ENCODE measurements at places on chromosomes 1 and 21.

DNA sequence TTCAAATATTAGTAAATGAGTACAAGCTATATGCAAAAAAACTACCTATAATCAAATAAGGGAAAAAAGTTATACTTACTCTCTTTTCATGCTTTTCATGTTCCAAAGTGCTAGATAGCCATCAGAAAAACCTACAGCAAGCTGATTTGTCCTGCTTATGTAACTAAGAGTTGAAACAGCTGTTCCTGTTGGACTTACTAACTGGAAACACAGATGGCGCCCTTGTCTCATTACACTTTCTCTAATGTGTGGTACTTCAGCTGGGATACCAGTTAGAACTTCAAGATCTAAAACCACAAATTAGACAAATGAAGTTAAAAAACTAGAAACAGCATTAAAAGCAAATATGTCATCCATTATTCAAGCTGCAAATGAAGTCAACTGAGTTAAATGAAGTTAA lies 24.3 kb downstream of the AHCTF1 start:
- DNase-seq, result no peak

DNA sequence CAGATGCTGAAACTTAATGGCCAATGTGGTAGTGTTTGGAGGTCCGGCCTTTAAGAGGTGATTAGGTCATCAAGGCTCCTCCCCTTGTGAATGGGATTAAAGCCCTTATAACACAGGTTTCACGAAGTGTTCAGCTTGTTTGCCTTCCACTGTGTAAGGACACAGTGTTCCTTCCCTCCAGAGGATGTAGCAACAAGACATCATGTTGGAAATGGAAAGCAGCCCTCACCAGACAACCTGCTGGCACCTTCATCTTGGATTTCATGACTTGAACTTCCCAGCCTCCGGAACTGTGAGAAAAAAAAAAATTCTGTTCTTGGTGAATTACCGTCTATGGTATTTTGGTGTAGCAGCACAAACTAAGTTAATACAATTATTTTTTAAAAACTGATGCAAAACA lies 613.8 kb downstream of the KIF26B start:
- DNase-seq, result no peak

GRCh38 chr1:172482044-172482443 lies 38.2 kb upstream of the PIGC start:
- no peak for DNase-seq

- no peak for DNase-seq
Measured at GRCh38 chr1:177600321-177600720, 369.5 kb downstream of the SEC16B start.

DNA sequence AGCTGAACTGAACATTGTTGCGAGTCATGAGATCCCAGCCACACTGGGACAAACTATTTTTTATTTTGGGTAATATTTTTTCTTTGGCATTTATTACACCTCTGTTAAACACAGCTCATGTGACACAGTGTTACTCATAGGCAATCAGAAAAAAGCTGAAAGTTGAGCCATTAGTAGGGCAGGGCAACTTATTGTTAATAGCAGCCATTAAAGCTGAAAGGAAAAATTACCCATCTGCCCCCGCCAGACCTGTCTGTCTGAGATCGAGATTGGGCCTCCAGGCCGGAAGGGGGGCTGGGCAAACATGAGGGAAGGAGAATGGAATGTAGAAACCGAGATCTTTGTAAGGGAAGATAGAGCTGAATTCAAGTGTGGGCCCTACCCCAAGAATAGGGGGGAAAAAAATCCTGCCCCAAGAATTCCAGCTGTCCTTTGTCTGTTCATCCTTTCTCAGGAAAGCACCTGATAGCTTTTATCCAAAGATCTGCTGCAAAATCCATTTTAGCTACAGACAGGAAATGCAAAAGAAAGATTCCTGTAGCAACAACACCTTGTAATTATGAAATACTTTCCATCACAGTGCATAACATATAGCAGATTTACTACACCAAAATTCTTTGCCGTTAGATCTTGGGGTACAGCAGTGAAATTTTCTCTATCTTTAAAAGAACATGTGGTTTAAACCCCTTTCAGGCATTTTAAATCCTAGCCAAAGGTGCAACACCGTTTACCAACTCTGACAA lies 212.8 kb downstream of the PBX1 start:
- DNase-seq, result no peak

DNA sequence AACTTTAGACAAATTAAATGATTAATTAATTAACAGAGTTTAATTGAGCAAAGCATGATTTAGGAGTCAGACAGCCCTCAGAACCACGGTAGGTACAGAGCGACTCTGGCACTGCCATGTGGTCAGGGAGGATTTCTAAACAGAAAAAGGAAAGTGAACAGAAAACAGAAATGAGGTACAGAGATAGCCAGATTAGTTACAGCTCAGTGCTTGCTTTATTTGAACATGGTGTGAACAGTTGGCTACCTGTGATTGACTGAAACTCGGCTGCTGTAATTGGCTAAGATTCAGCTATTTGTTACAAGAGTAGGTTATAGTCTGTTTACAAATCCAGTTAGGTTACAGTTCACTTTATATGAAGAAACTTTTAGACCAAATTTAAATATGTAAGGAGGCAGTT lies 163.0 kb upstream of the TNR start:
- DNase-seq, result no peak

DNA sequence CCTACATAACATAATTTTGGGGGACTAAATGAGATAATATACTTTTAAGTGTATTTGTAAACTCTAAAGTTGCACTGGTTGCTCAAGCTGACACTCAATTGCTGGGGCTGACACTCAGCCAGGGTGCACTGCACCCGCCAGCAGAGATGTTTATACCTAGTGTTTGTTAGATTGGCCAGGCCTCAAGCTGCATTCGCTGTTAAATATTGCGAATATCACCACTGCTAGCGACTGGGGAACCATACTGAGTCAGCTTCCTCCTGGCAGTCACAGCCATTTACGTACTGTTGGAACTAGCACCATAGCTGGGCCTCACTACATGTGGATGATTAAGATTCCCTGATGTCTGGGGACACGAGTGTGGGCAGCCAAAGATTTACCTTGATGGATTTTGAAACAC lies 12.7 kb upstream of the RWDD3 start:
- no peak for DNase-seq

- DNase-seq, result no peak
Measured at GRCh38 chr21:46650476-46651098, 15.1 kb downstream of the PRMT2 start.

- DNase-seq, result no peak
Measured at GRCh38 chr1:170634824-170635410, 29.0 kb upstream of the PRRX1 start.

GRCh38 chr1:5836776-5837440 lies 155.3 kb downstream of the NPHP4 start:
- no peak for DNase-seq

DNA sequence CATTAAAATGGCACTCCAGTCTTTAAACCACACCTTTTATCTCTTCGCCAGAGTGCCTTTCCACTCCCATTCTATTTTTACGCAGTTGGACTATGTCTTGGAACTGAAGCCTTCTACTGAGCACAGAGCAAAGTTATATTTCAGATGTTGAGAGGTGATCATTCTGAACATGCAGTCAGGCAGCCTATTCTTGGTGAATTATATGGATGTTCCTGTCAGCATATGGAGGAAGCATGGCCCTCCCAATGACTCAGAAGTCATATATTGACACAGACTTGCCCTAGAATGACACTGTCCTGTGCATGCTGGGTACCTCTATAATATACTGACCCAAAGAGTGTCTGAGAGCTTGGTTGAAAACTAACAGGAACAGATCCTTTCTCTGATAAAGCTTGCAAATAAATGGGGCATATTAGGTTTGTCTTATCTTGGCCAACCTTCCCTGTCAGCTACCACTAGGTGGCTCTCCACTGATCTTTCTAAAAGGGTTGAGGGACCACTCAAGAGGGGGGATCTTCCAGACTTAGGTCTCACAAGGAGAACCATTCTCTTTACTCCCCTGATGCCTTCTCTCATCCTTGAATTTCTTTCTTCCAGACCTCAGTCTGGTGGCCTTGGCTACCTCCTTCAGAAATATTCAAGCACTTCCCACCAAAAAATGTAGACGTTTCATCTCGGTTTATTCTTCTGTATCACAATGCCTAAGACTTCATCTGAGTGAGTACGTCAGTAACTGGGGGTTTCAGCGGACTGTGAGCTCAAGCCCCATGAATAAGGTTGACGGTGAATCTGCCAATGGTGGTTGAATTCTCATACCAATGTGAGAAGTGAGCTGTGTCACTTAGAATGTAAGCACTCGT lies 11.8 kb upstream of the ALG14 start:
- DNase-seq, result no peak

- no peak for DNase-seq
Measured at GRCh38 chr1:47993416-47993740, 3.8 kb downstream of the TRABD2B start.

All from activated CD8-positive, alpha-beta memory T cell treated with anti-CD3 and anti-CD28 coated beads, Interleukin-2, amount 10 ng/mL, durations not matched to agents 7 days and 5 days (primary cell).